ENCODE measurements at places on chromosomes 6 and 20.

GRCh38 chr20:17295991-17296390, 69.2 kb downstream of the PCSK2 start:
- DNase-seq, result no peak

DNA sequence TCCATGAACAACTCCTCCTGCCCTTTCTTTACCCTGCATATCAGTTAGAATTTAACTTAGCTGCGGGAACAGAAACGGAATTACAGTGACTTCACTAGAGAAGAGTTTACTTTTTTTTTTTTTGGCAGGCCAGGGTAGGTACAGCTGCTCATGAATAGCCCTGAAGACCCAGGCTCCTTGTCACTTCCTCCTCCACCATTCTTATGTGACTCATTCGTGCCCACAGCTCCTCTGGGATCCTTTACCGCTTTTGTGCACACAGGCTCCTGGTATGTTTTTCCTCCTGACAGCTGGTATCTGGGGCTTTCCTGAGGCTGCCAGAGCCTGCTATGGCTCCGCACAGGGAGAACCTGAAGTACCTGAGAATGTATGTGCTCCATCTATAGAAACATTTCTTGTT, 3.9 kb upstream of the KCNS1 start:
- no peak for DNase-seq

DNA sequence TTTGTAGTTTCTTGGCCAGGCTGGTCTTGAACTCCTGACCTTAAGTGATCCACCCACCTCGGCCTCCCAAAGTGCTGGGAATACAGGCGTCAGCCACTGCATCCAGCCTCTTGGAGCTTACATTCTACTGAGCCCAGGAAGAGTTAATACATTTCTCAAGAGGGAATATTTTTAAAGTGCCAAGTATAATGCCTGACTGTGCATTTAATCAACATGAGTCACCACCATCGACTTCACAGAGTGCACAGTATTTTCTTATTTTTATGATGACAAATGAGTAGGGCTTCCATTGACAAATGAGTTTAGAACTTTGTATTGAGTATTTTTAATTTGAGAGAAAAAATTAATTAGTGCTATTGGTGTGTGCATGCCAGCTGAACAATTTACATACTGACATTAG, 72.2 kb downstream of the SASH1 start:
- no peak for DNase-seq

GRCh38 chr20:35856866-35857265, 85.1 kb downstream of the PHF20 start:
- DNase-seq, result no peak

DNA sequence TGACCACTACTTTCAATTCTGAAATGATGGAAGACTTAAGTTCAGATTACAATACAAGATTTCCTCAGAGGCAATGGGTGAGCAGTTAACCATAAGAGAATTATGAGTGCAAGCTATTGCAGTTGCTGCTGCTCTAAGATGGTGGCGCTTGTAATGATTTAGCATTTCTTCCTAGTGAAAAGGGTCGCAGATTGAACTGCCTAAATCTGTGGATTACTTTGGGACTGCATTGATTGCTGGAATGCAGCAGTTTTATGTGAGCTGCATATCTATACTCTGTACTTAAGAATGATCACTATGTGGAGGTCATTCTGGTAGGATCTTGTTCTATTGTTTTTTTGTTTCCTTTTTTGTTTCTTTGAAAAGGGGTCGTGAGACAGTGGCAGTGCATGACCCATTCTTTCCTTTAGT, 5.3 kb downstream of the SCAF8 start:
- DNase-seq, result no peak

GRCh38 chr6:124443541-124443940, 518.7 kb upstream of the RNF217 start:
- DNase-seq, result no peak

DNA sequence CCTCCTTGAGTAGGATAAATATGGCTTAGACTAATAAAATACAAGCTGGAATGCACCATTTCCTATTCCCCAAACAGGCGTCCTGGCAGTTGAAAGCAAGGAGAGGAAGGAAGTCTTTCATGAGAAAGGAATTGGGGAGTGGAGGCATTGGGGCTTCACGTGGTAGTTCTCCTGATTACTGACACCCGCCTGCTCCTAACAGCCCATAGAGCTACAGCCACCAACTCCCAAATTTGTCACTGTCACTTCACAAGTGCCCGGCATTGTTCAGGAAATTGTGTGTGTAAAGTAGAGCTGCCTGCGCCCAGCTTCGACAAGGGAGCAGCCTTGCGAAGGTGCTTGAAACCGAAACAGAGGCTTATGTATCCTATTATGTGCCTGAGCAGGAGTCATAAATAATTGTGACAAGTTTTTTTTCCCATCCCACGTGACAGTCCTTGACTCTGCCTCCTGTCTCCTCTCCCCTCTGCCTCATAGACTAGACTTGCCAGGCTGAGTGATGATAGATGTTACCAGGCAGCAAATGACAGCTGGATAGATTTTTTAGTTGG, 301.7 kb upstream of the ZFP64 start:
- peak; percentile 97 for DNase-seq

GRCh38 chr6:3032986-3033385, 33.3 kb downstream of the NQO2 start:
- DNase-seq, result no peak

- no peak for DNase-seq
These were observed 49.8 kb downstream of the CPXM1 start for GRCh38 chr20:2750491-2751251.

- no peak for DNase-seq
These were observed 1088.2 kb upstream of the CITED2 start for GRCh38 chr6:140462453-140463311.

DNA sequence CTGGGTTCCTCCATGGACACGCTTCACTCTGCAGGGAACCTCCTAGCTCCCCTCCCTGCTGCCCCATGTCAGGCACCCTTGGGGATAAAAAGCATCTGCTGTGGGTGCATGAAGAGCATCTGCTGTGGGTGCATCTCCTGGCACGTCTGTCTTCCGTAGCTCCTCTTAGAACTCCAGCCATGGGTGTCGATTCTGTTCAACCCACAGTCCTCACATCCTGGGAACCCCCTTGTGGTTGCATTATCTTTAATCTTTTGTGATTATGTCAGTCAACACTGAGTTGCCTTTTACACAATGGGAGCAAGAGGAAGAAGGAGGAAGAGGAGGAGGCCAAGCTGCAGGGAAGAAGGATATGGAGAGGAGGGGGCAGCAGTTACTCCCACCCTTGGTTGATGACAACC, 24.1 kb upstream of the CCR6 start:
- no peak for DNase-seq

DNA sequence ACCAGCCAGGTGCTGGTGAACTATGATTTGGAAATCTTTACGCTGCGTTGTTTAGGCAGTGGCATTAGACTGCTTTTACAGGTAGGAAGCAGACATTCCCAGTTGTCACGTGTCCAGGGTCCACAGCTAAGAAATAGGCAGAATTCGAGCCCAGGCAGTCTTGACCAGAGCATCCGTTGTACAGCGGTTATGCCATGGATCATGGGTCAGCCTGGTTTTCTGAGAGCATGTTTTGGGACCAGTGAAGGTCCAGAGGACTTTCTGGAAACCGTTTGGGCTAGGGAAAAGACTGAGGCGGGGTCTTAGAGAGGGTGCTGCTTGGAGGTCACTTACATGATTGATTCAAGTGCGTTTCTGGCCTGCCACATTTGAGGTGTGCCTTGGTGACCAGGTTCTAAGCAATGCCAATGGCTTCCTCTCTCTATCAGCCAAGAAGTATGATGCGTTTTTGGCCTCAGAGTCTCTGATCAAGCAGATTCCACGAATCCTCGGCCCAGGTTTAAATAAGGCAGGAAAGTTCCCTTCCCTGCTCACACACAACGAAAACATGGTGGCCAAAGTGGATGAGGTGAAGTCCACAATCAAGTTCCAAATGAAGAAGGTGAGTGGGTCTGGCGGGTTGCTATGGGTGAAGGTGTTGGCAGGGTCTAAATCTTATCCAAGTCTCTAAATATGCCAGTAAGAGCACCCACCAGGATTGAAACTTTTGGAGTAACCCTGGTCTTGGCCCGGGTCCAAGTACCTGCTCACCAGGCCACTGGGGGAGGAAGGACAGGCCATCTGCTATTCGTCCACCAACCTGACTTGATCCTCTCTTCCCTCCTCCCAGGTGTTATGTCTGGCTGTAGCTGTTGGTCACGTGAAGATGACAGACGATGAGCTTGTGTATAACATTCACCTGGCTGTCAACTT, 1.8 kb downstream of the RPL10A start:
- no peak for DNase-seq

GRCh38 chr20:23059846-23060245, 10.4 kb upstream of the THBD start:
- DNase-seq, result no peak

DNA sequence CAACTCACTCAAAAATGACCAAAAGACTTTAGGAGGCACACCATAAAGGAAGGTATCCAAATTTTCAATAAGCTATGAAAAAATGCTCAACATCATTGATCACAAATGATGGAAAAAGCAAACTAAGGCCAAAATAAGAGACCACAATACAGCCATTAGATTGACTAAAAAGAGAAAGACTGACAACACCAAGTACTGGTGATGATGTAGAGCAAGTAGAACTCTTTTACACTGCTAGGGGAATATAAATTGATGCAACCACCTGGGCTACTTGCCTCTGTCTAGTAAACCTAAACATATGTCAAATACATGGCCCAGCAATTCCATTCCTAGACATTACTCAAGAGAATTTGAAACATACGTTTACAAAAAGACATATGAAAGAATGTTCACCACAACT, 148.6 kb downstream of the GRM4 start:
- no peak for DNase-seq

- DNase-seq, result no peak
These were observed 2.1 kb upstream of the TIAM2 start for GRCh38 chr6:154993026-154993425.

GRCh38 chr6:106165885-106166485, 79.8 kb downstream of the PRDM1 start:
- DNase-seq, result no peak

DNA sequence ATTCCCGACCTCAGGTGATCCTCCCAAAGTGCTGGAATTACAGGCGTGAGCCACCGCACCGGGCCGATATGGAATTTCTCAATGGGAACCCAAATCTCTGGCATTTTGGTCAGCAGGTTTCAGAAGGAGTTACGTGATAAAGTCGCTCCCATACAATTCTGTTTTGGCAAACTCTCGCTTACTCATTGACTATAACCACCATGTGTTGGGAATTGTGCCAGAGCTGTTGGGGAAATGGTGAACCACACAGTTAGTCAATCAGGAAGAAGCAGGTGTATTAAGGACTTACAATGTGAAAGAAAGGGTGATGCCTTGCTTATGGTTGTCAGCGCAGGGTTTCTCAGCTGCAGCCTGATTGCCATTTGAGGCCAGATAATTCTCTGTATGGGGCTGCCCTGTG, 410.5 kb downstream of the QKI start:
- DNase-seq, result no peak

DNA sequence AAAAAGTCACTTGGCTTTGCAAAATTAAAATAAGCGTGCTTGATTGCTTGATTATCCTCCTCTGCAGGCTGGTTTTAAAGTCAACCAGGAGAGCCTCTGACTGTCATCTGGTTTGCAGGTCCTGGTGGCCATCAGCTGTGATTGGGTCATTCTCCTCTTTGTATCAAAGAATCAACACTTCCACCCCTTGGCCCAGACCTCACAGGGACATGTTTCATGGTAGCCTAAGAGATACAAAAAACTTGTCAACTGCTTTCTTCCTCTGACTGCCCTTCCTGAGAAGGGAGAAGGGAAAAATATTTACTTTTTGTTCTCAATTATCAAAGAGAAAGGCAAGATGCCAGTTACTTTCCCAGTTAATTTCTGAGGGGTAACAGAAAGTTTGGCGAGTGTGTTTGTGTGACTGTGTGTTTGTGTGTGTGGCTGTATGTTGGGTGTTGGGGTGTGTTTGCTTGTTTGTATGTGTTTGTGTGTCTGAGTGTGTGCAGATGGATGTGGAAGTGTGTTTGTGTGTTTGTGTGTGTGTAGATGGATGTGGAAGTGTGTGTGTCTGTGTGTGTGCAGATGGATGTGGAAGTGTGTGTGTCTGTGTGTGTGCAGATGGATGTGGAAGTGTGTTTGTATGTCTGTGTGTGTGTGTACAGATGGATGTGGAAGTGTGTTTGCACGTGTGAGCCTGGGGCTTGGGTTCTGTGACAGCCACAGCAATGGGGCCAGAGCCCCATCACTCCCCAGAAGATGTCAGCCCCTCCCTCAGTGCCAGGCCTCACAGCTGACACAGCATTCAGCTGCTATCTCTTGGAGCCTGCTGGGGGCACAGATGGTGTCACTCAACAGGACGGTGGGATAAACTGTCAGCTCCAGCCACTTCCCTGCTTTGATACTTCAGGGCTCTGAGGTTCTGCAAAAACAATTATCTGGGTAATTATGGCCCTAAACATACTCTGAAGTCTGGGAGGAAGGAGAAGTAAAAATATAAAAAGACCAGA, 98.6 kb upstream of the RNF24 start:
- peak; percentile 71 for DNase-seq

Measured in NCI-H524 treated with DMSO at 0.1 percent for 48 hours (cell line).